ENCODE measurements at places on chromosomes 6 and 20.
A peak's percentile ranks its signal among the peaks of the same experiment; 100 is the strongest.

DNA sequence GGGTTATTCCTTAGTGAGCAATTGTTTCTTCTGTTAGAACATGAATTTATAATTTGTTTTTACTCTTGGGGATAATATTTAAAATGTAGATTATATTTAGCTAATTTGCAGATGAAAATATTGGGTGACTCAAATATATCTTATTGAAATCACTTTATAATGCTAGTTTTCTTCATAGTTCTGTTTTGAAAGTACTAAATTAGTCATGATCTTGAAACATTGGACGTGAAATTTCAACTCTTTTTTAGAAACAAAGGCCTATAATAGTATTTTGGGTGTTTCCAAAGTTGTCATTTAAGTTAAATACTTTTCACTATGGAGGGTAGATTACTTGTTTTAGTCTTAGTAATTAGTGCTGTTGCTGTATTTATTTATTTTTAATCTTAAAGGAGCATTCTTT is 250.9 kb downstream of the UTRN start:
- no peak for DNase-seq

DNA sequence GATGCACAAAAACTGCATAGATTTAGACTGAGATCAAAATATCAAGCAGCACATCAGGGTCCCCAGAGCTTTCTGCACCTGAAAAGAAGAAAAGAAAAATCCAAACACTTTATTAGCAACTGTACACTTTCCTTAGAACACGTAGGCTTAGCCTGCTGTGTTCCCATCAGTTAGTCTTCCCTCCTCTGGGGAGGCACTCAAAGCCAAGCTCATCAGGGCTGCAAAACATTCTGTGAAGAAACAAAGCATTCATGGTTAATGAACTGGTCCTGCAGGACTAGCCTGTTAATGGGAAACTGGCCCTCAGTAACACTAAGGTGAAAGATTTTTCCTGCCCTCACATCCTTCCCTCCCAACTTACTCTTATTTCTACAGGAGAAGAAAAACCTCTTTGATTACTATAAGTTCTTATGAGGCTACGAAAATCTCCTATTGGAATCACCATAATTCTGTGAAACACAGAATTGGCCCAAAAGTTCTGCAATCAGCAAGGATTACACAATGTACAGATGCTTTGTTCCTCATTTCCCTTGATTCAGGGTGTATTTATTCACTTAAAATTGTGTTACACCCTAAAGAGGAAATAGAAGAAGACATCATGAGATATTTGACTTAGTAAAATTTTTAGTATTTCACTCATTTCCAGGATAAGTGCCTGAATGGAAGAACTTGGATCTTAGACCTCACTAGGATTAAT is 901.0 kb upstream of the MAP3K7 start:
- DNase-seq: no peak

GRCh38 chr6:126541806-126542491 is 202.0 kb downstream of the CENPW start:
- DNase-seq: no peak

DNA sequence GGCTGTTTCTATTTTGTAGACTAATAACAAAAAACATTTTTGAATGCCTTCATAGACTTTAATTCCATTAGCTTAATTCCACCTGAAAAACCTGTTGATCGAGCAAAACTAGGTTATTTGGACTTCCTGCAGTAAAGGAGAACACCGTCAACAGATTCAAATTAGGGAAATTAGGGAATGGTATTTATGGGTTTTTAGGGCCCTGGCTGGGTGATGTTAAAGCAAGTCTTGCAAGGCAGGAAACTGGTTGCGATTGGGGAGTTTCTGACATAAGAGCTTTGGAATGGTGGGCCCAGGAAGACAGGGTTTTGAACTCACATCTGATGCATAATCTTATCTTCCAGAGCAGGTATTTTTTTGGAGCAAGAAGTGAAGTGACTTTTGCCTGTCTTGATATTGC is 40.1 kb upstream of the TFAP2C start:
- no peak for DNase-seq

DNA sequence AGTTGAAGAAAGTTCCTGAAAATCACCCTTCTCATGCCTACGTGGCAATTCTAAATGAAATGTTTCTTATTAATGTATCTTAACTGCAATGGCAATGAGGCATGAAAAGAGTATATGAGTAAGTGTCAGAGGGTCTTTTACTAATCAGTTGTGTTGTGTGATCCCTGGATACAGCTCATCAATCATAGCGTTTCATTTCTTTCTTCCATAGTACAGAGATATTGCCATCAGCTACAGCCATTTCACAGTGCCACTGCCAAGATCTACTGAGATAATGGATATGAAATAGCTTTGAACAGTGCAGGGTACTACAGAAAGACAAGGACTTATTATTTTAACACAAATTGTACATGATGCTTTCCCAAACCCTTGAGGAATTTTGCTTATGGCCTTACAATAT is 450.8 kb downstream of the KHDRBS2 start:
- DNase-seq: no peak

- DNase-seq: no peak
These were observed 97.1 kb upstream of the FLRT3 start for GRCh38 chr20:14434384-14435136.

DNA sequence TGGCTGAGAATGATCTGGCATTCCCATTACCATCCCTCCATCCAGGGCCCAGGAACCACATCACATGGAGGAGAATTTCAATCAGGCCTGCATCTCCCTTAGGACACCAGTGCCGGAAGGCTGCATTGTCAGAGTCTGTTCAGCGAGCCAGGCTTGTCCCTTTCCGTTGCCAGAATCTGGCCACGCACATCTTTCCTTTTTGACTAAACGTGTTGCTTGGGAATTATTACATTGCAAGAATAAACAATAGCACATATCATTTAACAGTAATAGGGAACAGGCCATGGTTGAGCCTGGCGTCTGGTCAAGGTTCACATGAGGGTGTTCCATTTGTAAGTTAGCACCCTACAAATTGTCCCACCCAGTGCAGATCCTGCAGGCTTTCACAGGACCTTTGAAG is 42.8 kb downstream of the SOBP start:
- no peak for DNase-seq

DNA sequence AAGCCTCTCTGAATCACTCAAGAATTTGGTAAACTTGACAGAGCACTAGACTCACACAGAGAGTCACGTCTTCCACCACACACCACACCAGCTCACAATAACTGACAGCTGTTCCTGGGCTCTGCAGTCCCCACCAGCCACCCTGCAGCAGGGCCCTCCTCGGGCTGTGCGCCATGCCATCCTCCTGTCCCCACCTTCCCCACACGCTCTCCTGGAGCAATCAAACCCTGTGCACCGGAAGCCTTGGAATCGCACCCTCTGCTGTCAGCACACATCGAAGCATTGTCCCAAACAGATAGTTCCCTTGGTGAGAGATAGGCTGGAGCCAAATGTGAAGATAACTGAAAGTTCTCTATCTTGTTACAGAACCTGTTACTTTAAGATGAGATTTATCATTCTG is 191.0 kb downstream of the TBXT start:
- DNase-seq: no peak

DNA sequence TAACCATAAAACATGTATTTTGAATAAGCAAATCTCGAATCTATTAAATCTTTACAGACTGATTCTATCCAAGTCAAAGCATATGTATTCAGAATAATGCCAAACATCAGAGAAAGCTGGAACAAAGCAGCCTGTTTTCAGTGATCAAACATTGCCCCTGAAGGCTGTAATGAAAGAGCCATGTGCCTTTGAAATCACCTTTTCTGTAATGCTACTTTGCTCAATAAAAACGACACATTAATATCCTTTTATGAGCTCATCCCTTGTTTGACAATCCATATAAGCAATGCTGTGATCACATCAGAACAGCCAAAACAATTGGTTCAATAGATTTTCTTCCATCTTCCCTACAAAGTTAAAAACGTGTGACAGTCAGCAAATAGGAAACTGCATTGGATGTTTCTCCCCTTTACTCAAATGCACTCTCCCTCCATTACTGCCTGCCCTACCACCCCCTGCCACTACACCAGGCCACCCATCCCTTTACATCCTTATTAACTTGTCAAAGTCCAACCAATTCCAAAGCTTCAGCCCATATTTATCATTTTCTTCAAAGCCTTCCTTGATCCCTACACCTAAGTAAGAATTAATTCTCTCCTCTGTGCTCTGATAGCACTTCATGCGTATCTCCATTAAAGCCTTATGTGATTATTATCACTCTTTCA is 42.0 kb downstream of the THEMIS start:
- DNase-seq: no peak

GRCh38 chr20:51199920-51200319 is 177.0 kb upstream of the KCNG1 start:
- DNase-seq: no peak

GRCh38 chr6:110864824-110865223 is 9.8 kb upstream of the AMD1 start:
- no peak for DNase-seq

DNA sequence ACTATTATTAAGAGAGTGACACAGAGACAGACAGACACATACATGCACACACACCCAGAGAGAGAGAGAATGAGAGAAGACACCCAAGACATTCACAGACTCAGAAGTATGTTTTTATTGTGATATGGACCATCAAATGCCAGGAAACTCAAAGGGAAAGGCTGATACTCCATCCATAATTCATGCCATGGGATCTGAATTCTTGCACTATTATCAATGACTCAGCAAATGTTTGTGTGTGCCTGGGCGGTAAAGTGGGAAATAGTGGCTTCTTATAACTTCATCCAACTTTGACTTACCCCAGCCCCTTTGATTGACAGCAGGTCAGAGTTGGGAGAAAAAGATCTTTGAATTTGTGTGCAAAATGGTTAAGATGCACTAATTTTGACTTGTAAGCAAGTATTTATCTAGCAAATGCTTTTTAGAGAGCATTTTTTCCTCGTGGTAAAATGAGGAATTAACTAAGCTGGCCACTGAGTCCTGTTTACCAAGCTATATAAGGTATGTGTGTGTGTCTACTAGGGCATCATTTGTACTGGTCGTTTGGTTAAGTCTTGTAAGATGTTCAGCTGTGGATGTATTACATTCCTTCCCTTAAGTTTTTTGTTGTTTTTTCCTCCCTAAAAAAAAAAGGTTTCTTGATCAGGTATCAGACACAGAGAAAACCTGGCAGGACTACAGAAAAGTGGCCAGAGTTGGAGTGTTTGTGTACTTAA is 3.0 kb upstream of the CCN2 start:
- no peak for DNase-seq

DNA sequence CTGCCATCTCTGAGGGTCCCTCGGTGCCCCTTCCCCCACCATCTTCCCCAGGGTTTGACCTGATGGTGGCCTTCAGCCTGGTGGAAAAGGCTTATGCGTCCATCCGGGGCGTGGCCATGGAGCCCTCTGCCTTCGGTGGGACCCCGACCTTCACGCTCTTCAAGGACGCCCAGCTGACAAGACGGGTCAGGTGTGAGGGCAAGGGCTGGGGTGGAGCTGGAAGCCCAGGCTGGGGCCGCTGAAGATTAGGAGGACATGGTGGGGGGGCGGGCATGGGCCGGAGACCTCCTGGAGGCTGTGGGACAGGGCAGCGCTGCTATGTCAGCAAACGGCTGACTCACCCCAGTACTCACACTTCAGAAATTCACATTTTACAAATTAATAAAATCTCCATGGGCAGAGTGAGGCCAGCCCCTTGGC is 23.5 kb downstream of the COL20A1 start:
- no peak for DNase-seq

DNA sequence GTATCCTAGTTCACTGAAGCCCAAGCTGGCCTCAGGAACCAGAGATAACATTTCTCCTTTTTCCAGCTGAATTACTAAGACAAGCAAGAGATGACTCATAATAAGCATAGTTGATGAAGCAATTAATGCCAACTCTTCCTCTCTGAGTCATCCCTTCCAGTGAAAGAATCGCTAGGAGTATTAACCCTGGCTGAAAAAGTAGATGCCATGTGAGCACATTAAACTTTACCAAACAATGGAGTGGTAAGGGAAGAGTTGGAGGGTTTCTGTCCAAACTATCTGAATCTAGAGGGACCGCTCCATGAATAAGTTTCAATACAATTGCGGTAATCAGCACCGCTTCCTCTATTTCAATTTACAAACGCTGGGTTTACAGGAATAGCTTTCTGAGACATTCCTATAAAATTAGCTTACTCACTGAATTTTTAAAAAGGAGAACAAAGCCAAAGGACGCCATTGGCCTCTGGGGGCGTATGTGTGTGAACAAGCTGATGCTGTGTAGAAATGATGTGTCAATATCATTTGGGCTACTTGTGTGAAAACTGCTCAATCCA is 48.3 kb downstream of the ATXN1 start:
- no peak for DNase-seq

- DNase-seq: no peak
These were observed 17.5 kb downstream of the MPC1 start for GRCh38 chr6:166365221-166365620.

- no peak for DNase-seq
These were observed 416.1 kb downstream of the TBC1D32 start for GRCh38 chr6:120918137-120918536.

GRCh38 chr6:41591859-41592502 is 45.8 kb downstream of the FOXP4 start:
- peak; percentile 57 for DNase-seq

- no peak for DNase-seq
These were observed 377.0 kb upstream of the NOX3 start for GRCh38 chr6:155832596-155832995.

GRCh38 chr6:20444786-20445271 is 43.1 kb downstream of the E2F3 start:
- no peak for DNase-seq

- no peak for DNase-seq
These were observed 67.5 kb downstream of the ELOVL2 start for GRCh38 chr6:10976571-10976970.
